ENCODE measurements at places on chromosomes 5 and 9.

DNA sequence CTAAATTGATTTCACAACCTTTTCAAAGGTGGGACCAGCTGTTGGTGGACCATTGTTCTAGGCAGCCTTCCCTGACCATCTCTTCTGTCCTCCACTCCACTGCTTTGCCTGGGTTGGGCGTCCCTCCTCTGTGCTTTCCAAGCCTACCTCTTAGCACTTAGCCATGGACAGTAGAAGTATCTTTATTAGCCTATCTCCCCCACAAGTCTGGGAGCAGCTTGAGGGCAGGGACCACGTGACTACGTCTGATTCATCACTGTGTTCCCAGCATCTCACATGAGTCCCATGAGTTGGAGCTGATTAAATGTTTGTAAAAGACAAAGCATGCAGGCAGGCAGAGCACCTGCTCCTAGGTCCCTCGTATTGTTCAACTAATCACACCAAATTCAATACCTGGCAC lies 20.9 kb downstream of the MORN5 start:
- DNase-seq = no peak

DNA sequence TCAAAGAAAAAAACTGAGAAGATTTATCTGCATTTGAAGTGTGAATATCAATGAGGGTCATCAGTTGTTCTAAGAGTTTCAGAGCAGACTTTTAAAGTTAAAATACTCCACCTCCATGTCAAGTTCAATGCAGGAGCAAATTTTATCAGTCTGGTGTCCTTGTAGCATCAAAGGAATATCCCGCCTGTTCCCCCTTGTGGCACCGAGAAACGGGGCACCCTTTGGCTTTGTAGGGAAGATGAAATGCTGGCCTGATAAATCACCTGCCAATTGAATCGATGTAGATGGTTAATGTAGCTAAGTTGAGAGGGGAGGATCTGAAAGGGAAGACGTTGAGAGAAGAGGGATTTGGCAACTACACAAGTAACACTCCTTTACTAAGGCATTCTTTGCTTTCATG lies 714.5 kb downstream of the EFNA5 start:
- DNase-seq = no peak

DNA sequence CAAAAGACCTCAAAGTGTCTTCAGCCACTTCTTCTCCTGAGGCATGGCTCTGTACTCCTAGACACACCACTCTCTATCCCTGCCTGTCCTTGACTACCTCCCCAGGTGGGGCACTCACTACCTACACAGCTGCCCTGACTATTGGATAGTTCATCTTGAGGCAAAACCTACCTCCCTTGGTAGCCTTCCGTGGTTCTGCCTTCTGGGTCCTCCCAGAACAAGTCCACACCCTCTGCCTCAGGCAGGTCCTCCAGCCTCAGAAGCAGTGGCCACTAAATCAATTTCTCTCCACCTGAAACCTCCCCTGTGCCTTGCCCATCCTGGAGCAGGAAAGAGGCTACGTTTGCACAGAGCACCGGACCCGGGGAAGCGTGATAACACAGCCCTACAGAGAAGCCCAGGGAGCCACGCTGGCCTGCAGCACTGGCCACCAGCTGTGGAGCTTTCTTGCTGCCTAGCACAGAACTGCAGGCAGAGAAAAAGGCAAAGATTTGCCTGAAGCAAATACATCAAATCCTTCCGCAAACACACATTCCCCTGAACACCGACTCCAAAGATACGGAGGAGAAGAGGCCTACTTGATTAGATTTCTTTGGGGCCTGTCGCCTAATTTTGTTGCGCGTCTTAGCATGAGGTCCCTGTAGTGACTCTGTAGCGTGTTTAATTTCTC lies 141.8 kb downstream of the C9orf50 start:
- DNase-seq = no peak

- no peak for DNase-seq
Observed at GRCh38 chr9:93301911-93302541, 118.1 kb downstream of the WNK2 start.

- DNase-seq = no peak
Observed at GRCh38 chr5:173012882-173013281, 29.3 kb downstream of the ATP6V0E1 start.

DNA sequence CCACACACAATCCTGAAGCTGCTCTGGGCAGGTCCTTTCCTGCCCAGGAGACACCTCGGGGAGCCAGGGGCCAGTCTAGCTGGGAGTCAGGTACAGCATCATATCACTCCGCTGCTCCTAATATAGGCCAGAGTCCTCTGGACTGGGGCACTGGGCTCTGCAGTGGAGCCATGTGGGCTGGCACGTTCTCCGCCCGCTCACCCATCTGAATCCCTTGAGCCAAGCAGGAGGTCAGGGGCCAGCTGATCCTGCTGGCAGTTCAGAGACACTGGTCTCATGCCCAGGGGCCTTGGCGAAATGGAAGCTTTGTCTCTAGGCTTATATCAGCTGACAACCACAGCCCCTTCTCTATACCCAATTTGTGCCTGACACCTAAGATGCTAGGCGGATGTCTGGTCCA lies 9.3 kb upstream of the CORO2A start:
- no peak for DNase-seq

- no peak for DNase-seq
Observed at GRCh38 chr9:128595471-128595870, 43.1 kb downstream of the SPTAN1 start.

- DNase-seq = no peak
Observed at GRCh38 chr5:69217151-69217511, 17.6 kb upstream of the CDK7 start.

DNA sequence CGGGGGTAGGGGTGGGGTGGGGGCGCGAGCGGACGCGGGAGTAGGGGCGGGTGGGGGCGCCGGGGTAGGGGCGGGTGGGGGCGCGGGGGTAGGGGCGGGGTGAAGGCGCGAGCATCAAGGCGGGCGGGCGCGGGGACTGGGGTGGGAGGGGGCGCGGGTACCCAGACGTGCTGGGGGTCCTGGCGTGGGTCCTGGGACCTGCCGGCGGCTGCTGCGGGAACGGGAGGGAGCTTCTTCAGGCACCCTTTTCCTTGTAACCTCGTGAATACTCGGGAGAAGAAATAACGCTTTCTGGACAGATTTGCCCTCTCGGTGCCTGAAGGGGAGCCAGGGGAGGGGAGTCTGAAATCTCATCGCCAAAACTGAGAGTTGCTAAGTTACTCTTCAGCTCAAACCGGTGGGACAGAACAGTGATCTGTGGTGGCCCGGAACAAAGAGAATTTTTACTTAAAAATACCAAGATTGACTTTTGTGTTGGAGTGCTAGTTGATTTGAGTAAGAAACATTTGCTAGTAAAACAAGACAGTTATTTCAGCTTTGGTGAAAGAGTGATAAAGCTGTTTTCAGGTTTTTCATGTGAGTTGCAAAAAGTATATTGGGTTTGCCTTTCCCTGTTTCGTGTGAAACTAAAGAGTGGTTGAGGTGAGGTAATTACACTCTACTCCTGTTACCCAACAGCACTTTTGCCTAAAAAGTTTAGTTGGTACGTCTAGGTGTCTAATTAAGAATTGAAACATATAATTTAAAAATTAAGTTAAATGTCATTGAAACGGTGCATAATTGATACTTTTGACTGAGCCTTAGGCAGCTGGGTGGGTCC lies 643 bp downstream of the PLEKHG4B start:
- DNase-seq = no peak

DNA sequence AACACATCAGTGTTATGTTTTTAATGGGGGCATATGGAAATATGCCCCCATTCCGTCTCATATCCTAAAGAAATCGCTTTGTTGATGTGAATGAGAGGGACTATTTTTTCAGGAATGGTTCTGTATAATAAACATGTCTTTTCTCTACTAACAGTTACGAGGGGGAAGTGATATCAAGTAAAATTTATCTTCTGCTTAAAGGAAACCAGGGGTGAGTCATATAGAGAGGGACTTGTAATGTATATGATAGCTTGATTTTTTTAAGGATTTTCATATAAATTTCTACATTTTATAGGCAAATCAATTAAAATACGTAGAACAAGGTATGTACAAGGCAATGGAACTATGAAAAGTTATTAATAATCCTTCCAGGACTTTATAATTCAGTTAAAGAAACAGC lies 207.1 kb downstream of the SEMA5A start:
- DNase-seq = no peak

GRCh38 chr9:122370869-122371755 lies at the start of gene PTGS1:
Gene PTGS1 (plus strand): TSS chr9:122371024. CDS start chr9:122371085, 61 bp downstream.
- no peak for DNase-seq

DNA sequence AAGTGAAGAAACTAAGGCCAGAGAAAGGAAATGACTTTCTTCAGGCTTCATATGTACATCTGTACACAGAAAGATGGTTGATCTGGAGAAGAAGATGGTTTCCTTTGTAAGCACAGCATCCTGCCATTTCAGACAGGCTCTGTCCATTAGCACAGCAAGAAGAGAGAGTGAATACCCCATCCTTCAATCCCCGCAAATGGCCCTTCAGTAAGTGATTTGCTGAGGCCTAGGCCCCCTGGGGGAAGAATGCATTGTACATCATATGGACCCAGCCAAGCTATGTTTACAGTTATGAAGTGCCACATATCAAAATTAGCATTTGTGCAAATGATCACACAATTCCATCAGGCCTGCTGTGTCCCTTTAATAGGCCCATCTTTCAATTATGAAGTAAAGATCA lies 657.4 kb downstream of the BRINP1 start:
- DNase-seq = no peak

- no peak for DNase-seq
Observed at GRCh38 chr5:107319901-107320300, 350.8 kb downstream of the EFNA5 start.

GRCh38 chr5:77312413-77312812 lies 101.9 kb downstream of the PDE8B start:
- no peak for DNase-seq

DNA sequence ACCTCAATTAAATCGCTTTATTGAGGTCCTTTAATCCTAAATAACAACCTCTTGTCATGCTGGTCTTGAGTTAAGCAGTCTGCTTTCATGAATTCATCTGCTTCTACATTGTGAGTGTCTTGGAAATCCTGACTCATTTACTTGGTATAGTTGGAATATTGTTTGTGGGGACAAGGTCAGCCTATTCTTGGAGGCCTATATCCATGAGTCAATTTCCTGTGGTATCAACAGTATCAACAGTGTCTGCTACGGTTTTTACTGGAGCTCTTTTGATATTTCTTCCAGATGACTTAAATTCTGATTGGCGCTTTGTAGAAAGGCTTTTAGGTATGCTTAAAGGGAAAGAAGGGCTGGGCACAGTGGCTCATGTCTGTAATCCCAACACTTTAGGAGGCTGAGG lies 71.2 kb upstream of the PARP8 start:
- DNase-seq = no peak

- no peak for DNase-seq
Observed at GRCh38 chr5:176879663-176880361, 19.3 kb downstream of the HK3 start.

- DNase-seq = no peak
Observed at GRCh38 chr5:139806726-139807646, 11.4 kb downstream of the PSD2 start.

- DNase-seq = no peak
Observed at GRCh38 chr5:110088676-110089436, 399.1 kb downstream of the MAN2A1 start.

- DNase-seq = no peak
Observed at GRCh38 chr5:6187501-6187900, 190.8 kb downstream of the MED10 start.

GRCh38 chr5:145825751-145826180 lies 9.4 kb downstream of the PRELID2 start:
- DNase-seq = no peak

DNA sequence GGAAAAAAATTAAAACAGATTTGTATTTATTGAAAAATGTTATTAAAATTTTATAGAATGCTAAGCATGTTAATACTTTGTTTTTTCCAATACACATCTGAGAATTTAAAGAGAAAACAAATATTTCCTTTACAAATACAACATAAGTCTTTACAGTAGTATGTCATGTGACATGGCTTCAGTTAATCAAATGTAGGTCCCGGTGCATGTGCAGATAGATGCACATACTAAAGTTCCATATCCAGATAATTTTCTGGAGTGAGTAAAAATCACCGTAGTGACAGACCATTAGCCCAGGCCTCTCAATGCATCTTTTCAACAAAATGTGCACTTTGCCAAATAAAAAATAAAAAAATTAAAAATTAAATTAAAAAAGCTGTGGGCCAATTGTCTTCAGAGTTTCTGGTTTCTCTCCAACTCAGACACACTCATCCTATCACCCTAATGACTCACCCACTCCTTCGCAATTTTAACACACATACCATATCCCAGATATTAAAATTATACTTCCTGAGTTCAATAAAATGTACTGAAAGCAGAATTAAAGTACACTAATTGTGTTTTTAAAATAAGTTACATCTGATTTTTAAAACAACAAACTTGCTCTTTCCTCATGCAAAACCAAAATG lies 508.1 kb downstream of the NR2F1-AS1 start:
- no peak for DNase-seq

GRCh38 chr5:72224946-72225463 lies 95.0 kb downstream of the MRPS27 start:
- DNase-seq = no peak

DNA sequence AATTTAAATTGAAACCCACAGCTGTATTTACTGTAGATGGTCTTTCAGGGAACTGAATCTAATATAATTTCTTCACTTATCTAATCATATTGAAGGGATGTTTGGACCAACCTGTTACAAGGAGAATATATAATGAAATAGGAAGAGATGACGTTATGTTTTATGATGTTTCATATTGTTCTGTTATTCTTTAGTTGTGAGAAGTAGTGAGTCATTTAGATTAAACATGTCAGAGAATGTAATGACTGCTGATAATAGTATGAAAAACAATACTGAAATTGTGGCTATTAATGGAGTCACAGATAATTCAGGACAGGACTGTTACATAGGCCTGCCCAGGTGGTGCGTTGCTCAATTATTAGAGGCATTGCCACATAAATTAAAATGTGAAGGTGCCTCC lies 1993.4 kb downstream of the EFNA5 start:
- no peak for DNase-seq

- DNase-seq = no peak
Observed at GRCh38 chr9:135117281-135117680, 29.8 kb downstream of the OLFM1 start.

- no peak for DNase-seq
Observed at GRCh38 chr5:142308358-142308757, 16.5 kb downstream of the SPRY4 start.

GRCh38 chr9:122029898-122030297 lies 63.2 kb downstream of the TTLL11 start:
- DNase-seq = no peak

DNA sequence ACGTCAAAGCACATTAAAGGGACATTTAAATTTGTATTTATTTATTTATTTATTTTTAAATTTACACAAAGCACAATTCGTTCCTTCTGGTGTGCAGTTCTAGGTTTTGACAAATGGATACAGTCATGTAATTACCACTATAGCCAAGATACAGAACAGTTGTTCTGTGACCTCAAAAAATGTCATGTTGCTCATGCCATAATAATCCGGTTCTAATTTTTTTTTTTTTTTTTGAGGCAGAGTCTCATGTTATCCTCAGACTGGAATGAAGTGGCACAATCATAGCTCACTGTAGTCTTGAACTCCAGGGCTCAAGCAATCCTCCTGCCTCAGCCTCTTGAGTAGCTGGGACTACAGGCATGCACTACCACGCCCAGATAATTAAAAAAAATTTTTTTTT lies 7.8 kb downstream of the IGFBPL1 start:
- DNase-seq = no peak

All from stimulated activated CD4-positive, alpha-beta T cell treated with anti-CD3 and anti-CD28 coated beads, TNF-alpha, amount 100 ng/mL, for 4 hours (primary cell).